Cardiac muscle cell (in vitro differentiated cells and primary cell): ENCODE measurements at places on chromosomes 12 and 14.
A peak's percentile ranks its signal among the peaks of the same experiment; 100 is the strongest.

DNA sequence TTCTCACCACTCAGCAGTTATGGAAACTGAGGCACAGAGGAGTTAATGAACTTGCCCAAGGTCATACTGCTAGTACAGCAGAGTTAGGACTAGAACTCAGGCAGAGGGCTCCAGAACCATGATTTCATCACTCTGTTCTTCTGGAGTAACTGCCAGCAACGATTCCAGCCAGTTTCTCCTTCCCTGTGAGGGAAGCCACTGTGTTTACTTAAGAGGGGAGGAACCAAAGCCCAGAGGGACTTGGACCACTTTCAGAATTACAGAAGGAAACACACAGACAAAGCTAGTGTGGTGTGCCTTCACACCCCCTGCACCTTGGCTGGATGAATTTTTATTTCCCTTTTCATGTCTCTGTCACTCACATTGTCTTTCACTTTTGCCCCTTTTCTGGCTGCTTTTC, 398.2 kb downstream of the DPF3 start:
- DNase-seq: no peak

- no peak for DNase-seq
Observed at GRCh38 chr12:50302686-50303085, 19.4 kb upstream of the LIMA1 start.

GRCh38 chr14:68516342-68516741, 276.5 kb downstream of the ZFP36L1 start:
- DNase-seq: no peak

DNA sequence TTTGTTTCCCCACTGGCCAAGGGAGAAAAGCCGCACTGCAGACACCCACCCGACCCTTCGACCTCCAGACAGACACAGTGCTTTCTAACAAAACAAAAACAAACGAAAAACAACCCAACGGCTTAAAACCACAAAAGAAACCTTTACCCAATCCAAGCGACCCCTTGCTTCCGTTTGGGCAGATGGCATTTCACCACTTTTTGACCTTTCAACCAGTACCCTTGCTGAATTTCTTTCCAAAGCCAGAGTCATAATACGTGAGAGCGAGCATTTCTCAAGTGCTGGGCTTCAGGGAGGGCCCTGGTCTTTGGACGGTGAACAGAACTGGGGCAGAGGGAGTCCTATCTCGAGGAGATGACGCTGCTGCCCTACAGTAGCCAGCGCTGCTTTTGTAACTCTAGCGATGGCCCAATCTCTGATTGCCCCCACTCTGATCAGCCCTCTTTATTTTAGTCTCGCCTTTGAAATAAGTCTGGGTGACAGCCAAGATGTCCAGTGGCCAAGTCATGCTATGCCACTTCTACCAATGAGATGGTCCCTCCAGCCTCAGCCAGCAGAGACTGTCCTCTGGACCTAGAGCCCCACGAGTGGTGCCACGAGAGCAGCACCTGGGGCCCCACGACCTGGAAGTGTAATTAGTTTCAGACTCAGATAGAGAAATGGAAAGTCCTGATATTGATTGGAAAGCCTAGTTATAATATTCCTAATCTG, 21.9 kb upstream of the ADIPOR2 start:
- DNase-seq: no peak

- DNase-seq: no peak
Observed at GRCh38 chr14:102530828-102531478, 21.4 kb upstream of the ANKRD9 start.

DNA sequence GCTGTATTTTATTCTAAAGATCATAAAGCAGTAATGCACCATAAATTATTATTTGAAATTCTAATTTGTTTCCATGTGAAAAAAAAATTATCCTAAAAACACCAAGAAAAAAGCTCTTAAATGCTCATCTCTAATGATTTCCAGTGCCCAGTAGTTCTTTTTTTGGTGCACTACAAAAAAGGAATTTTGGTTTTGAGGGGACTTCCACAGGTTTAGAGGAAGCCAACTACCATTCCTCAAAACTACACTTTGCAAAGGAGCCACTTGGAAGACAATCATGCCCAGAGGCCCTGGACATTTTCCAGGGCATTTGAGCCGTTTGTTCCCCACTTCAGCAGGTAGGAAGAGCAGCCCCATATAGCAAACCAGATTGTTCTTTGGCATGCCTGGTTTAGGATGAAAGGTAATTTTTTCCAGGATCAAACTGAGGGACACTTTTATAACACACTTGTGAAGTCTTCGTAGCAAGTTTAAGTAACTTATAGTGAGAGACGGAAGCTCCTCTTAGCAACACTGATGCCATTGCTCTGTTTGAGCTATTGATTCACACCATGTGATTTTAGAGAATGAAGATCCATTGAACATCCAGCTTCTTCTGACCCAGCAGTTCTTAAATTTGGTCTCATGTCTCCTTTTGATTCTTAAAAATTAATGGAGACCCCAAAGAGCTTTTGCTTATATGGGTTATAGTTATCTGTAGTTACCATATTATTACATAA, 187.9 kb downstream of the ETV6 start:
- no peak for DNase-seq

GRCh38 chr12:30357766-30358490, 337.7 kb downstream of the IPO8 start:
- DNase-seq: peak; percentile 36

GRCh38 chr14:96752125-96752524, 45.1 kb upstream of the VRK1 start:
- DNase-seq: no peak

DNA sequence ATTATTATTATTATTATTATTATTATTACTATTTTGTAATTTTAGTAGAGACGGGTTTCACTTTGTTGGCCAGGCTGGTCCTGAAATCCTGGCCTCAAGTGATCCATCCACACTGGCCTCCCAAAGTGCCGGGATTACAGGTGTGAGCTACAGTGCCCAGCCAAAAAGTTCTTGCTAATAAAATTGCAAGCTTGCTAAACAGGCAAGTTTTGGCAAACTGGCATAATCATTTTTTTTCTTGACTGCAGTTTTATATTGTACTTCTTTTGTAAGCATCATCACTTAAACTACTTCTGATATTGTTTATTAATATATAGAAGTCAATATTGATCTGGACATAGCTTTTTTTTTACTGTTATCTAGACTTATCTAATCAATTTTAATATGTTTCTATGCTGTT, 536.4 kb downstream of the LRFN5 start:
- DNase-seq: no peak

- no peak for DNase-seq
Observed at GRCh38 chr12:106801167-106801708, 26.8 kb downstream of the RIC8B start.

DNA sequence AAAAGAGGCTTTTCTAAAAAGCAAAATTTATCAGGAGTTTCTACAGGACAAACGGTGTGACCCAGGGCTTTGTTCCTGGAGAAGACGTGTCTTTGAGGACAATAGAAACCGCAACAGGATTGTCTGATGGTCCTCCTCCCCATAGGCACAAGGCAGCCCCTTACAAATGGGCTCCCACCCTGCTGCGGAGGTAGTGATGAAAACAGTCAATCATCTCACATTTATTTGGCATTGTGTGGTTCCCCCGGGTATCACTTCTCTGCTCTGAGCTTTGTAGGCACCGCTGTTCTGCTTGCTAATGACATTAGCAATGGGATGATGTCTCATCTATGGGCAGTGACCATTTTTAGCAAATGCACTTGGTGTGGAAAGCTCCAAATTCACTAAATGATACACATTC, 155.5 kb upstream of the TMPO start:
- DNase-seq: no peak

DNA sequence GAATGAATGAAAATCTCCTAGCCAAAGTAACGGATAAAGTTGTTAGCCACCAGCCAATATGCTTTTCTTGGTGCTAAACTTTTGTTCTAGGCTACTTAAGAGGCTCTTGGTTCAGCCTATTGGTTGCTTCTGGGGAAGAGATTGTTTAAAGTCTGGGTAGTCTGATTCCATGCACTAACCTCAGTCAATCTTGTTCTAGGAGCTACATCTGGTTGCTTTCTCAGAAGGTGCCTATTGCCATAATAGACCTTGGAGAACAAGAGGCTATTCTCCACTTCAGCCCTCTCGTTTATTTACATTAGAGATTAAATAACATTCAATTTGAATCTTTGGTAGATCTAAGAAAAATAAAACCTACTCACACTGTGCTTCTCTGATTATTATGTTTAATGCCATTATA, 40.8 kb upstream of the OTOGL start:
- no peak for DNase-seq

DNA sequence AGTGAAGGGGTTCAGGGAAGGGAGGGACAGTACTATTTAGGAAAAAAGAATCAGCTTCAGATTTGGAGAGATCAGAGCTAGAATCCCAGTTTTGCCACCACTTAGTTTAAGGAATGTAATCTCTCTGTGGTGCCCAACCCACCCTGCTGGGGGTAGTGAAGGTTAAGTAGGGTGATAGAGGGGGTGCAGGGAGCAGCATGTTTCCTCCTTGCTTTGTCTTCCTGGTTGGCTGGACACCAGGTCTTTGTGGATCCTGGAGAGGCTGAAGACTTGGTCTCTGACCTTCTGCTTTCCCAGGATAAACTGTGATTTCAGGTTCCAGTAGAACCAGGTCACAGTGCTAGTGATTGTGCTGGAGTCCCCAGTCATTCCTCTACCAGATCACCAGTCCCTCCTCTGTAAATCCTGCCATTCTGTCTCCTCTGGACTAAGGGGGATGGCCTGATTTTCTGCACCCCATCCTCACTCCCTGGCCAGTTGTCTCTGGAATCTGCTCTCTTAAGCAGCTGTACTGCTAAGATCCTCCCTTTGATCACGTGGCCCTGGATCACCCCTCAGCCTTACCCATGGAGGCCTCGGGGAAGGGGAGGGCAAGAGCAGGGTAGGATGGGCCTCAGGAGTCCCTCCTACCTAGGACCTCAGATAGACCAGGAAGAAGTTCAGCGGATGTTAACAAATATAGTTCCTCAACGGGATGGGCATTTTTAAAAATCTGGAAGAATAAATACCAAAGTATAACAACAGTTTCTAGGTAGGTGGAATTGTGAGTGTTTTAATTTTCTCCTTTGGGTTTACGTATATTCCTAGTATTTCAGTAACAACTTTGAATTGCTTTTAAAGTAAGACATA, 3.1 kb downstream of the MAP3K12 start:
- DNase-seq: peak; percentile 91

DNA sequence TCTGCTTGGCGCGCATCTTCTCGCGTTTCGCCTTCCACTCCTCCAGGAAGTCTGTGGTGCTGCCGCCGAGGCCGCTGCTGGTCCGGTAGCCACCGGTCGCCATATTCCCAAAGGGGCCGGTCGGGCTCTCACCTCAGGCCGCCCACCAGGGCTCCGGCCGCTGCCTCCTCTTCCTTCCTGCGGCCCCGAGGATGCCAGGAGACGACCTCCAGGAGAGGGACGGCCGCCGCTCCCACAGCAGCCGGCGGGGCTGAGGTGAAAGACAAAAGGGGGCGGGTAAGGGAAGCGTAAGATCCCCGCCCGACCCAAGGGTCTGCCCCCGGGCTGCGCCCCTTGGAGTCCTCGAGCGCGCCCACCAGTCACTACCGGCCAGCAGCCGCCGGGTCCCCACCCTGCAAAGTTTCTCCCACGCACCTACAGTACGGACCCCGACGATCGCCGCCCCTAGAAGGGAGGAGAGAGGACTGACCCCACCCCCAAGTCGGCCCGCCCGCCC, 574 bp downstream of the PAWR start:
- peak; percentile 75 for DNase-seq

DNA sequence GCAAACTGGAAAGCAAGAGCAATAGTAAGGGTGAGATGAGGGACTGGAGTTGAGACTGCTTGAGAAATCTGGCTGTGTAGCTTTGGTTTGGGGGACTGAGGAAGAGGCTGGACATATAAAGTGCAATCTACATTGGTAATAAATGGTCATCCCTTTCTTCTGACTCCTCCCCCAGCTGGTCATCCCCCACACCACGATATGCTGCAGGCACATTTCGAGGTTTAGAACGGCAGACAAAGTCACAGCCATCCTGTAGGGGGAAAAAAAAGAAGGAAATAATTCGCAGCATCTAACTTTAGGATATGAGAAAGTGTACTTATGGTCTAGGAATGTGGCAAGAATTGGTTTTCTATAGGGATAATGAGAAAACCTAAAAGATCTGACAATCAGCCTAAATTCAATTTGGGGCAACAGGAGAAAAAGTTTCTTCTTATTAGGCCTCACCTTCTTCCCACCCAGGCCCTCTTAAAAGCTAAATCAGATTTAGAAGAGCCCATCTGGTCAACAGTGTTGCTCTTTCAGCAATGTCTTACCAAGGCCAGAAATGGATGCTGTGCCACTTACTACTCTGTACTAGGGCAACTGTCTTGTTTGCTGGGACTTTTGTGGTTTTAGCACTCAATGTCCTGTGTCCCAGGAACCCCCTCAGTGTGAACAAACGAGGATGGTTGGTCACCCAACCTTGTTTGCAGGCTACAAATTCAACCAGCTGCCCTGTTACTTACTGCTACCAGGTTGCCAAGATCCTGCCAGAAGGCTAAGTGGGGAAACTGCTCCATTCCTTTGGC, 7.6 kb downstream of the M6PR start:
- DNase-seq: no peak

- no peak for DNase-seq
Observed at GRCh38 chr12:89539426-89540223, 13.8 kb upstream of the POC1B start.

DNA sequence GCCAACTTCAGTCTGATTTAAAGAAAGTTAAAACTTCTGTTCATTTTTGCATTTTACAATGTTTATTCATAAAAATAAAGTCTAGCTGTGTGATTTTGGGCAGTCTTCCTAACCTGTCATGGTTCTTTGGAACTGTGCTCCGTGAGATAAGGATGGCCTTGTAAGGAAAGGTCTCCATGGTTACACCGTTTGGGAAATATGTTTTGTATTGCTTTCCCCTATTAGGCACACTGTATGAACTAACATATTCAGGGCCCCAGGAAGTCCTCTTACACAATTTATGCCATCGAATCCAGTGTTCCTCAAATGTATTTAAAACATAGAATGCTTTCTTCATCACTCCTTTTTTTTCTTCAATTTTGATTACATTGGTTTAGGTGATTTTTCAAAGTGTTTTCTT, 54.5 kb downstream of the APAF1 start:
- DNase-seq: no peak

- no peak for DNase-seq
Observed at GRCh38 chr14:76855066-76855465, 28.9 kb downstream of the LRRC74A start.

DNA sequence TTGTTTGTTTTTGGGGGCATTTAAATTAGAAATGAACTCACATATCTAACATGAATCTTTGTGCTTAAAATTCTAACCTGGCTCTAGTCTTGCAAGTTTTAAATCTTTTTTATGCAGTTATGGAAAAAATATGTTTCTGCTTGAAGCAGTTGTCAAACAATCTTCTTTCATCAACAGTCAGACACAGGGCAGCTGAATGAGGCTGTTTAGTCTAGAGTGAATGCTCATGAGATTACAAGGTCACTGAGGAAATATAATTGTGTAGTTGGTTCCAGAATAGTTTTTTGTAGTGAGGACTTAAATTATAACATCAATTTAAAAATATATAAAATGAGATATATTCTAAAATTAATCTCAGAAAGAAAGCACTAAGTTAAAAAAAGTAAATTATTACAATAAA, 76.5 kb downstream of the TRMT5 start:
- DNase-seq: no peak
